Gastroesophageal sphincter (tissue), 4 donors: ENCODE measurements at places on chromosomes 2 and 18. TPM values are rescaled to one million over a fixed set of nuclear protein-coding genes. Genes with fewer than 3 reads are reported as not detected.

PDCD1 gene
- total RNA-seq, result not detected

AFF3 gene
- 29.9 TPM for total RNA-seq

CNPPD1 gene
- total RNA-seq, result 69.3 TPM

POTEJ gene
- not detected for total RNA-seq

ZAP70 gene
- total RNA-seq, result 2.2 TPM

C1QL2 gene
- total RNA-seq, result not detected

C2orf76 gene
- total RNA-seq, result 9.2 TPM

AQP12B gene
- not detected for total RNA-seq

PSMA8 gene
- total RNA-seq, result not detected

TEKT4 gene
- total RNA-seq, result not detected

SLC39A6 gene
- 49.2 TPM for total RNA-seq

NPHP1 gene
- total RNA-seq, result 10.6 TPM

SERPINB5 gene
- total RNA-seq, result 0.13 TPM

KRTCAP3 gene
- not detected for total RNA-seq

DES gene
- 10,852 TPM for total RNA-seq

FBXO41 gene
- 3.7 TPM for total RNA-seq

APLF gene
- total RNA-seq, result 12.0 TPM

CYS1 gene
- 22.4 TPM for total RNA-seq

GPBAR1 gene
- 4.0 TPM for total RNA-seq
